LNCaP clone FGC (cell line): ENCODE measurements at places on chromosomes 4 and X.

DNA sequence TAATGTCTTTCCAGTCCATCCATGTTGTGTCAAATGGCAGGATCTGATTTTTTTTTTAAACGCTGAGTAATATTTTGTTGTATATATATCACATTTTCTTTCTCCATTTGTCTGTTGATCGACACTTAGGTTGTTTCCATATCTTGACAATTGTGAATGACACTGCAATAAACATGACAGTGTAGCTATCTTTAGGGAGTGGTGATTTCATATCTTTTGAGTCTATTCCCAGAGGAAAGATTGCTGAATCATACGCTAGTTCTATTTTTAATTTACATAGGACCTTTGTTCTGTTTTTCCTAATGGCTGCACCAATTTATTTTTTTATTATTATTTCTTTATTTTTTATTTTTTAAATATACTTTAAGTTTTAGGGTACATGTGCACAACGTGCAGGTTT, 470.7 kb downstream of the CCSER1 start:
- no peak for DNase-seq

DNA sequence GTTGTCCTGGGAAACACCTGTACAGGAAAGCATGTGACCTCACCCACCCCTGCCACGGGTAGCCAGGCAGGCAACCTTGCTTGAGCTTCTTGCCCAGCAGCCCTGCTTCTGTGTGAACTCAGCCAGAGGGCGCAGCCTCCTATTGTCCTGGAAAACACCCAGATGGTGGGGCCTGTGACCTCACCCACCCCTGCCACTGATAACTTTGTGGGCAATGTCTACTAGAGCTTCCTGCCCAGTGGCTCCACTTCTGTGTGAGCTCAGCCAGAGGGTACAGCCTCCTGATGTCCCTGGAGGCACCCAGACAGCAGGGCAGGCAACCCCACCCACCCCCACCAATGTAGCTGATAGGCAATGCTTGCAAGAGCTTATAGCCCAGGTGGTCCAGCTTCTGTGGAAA, 146.3 kb downstream of the DTHD1 start:
- no peak for DNase-seq

- DNase-seq, result no peak
Observed at GRCh38 chr4:157713342-157713741, 459.5 kb downstream of the GASK1B start.

DNA sequence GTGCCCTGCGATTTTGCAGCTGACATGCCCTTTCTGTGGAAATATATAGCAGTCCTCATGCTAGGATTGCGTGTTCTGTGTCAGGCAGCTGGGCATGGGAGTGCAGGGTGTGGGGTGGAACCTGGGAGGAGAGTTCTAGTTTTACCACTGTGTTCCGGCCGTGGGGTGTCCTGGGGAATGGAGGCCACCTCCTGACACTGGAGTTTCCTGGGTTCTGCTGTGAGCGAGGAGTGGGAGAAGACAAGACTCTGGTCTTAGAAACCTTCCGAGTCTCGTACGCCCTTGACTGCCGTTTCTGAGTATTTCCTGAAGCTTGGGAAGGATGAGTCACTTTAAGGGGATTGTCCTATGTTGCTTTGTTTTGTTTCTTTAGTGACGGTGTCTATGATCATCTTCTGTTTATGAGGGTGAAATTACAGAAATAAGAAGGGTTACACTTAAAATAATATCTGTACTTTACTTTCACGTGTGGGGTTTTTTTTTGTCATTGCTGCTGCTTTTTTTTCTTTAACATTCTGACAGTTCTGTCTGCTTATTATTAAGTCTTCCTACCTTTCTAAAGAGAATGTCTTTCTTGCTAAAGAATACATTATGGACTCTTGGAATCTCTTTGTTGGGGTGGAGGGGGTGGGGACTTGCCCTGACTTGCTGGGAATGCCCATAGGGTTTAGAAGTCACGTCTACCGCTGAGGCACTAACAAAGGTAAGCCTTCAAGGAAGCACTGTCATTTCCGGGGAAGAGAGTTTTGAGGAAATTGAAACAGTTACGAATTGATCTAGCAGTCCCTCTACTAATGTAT, 19.1 kb downstream of the CD99 start:
- no peak for DNase-seq

DNA sequence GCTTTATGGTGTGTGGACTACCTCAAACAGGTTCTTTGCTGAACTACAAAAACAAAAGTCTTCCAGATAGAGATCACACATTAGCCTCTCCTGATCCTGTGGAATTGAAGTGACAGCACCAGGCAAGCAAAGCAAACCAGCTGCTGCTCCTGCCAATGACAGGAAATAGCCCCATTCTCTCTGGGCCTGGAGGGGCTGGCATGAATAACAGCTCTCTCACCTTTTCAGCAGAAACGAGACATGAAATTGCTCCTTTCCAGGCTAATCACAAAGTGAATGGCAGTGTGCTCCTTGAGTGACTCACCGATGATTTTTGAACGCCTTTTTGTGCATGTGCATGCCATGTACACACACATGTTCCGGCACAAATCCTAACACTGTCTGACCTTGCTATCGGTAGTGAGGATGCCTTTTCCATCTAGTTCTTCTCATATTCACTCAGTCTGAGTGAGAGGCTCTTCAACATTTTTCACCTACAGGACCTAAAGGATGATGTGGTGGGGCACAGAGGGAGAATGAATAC, 24.4 kb downstream of the MFAP3L start:
- DNase-seq, result no peak
